ENCODE measurements at places on chromosomes 6 and 20. TPM values are rescaled to one million over a fixed set of nuclear protein-coding genes. Genes with fewer than 3 reads are reported as not detected.

The MED20 gene
- polyA plus RNA-seq: 29.6 TPM

DNA sequence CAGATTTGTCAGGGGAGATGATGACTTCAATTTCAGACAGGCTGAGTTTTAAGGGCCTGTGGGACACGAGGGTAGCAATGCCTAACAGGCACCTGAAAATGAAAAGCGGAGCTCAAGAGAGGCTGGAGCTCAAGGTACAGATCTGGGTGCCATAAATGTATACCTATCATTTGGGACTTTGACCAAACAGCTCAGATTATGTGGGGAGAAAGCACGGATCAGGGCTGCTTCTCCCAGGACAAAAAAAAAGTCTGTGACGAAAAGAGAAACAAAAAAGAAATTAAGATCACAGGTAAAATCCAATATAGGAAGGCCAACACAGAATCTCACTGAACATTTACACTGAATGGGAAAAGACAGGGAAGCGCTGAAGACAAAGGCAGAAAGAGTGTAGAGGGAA, 1.9 kb downstream of the PRELID3B start:
- H3K36me3 ChIP-seq: peaks cover 33% of the 10 kb centered on the region
- no peak for DNase-seq
- H3K27ac ChIP-seq: peak overlapping the region; percentile 11
- peak overlapping the region; percentile 89 for H3K4me3 ChIP-seq

GRCh38 chr6:29749308-29749662, 26.1 kb downstream of the HLA-F start:
- H3K27ac ChIP-seq: no peak overlapping the region
- no peaks in the 10 kb centered on the region for H3K36me3 ChIP-seq
- peaks cover 12% of the 10 kb centered on the region for H3K4me1 ChIP-seq
- DNase-seq: peak; percentile 10
- H3K27me3 ChIP-seq: peaks cover 49% of the 10 kb centered on the region

DNA sequence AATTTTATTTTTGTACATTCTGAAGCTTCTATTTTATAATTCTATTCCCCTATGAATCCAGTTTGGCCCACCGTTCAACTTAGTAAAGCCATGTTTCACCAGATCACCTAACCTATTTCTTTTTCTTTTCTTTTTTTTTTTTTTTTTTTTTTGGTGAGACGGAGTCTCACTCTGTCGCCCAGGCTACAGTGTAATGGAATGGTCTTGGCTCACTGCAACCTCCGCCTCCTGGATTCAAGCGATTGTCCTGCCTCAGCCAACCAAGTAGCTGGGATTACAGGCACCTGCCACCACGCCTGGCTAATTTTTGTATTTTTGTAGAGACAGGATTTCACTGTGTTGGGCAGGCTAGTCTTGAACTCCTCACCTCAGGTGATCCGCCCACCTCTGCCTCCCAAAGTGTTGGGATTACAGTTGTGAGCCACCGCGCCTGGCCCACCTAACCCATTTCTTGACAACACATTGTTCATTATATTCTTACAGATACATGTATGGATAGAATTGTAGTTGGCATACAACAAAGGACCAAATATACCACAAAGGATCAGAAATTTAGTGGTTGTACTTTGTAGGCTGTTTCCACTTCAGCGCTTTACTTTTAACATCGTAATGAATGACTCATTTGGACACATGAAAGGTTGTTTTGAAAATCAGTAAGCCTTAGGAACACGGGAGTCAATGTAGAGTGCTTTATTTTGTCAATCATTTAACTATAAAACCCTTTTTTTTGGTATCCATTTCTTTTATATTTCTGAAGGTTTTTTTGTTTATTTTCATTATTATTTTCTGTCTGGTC, 63.2 kb downstream of the GJA1 start:
- H3K4me3 ChIP-seq: no peak overlapping the region
- no peaks in the 10 kb centered on the region for H3K4me1 ChIP-seq
- H3K27ac ChIP-seq: no peak overlapping the region
- H3K36me3 ChIP-seq: no peaks in the 10 kb centered on the region

DNA sequence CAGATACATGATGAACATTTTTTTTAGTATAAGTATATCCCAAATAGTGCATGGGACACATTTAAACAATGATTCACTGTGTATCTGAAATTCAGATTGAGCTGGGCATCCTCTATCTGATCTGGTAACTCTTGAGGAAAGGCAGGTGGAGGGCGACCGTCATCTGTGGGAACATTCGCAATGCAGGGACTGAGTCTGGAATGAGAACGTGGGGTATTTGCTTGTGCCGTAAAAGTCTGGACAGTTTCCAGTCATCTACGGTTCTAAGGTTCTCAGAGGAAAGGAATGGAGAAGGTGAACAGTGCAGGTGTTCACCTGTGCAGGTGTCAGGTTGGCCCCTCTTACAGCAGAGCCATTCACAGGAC, 22.6 kb downstream of the CTCFL start:
- H3K27ac ChIP-seq: no peak overlapping the region
- no peaks in the 10 kb centered on the region for H3K27me3 ChIP-seq
- H3K36me3 ChIP-seq: no peaks in the 10 kb centered on the region

The C6orf141 gene
- not detected for polyA plus RNA-seq

GRCh38 chr6:32882879-32883250, 28.9 kb downstream of the PSMB9 start:
- H3K27ac ChIP-seq: no peak overlapping the region
- peaks cover 42% of the 10 kb centered on the region for H3K27me3 ChIP-seq
- H3K4me1 ChIP-seq: no peaks in the 10 kb centered on the region

GRCh38 chr6:46378882-46379416, 112.3 kb downstream of the RCAN2 start:
- no peak for DNase-seq
- H3K4me1 ChIP-seq: no peaks in the 10 kb centered on the region
- H3K4me3 ChIP-seq: no peak overlapping the region
- no peaks in the 10 kb centered on the region for H3K36me3 ChIP-seq
- H3K27ac ChIP-seq: no peak overlapping the region

GRCh38 chr20:53621482-53622246, 28.0 kb upstream of the ZNF217 start:
- no peaks in the 10 kb centered on the region for H3K27me3 ChIP-seq
- peak overlapping the region; percentile 90 for H3K27ac ChIP-seq
- peak; percentile 65 for DNase-seq
- H3K4me3 ChIP-seq: no peak overlapping the region
- no peaks in the 10 kb centered on the region for H3K36me3 ChIP-seq

GRCh38 chr6:131642987-131643611, 6.0 kb downstream of the ENPP3 start:
- no peak overlapping the region for H3K27ac ChIP-seq
- no peak overlapping the region for H3K4me3 ChIP-seq
- H3K27me3 ChIP-seq: no peaks in the 10 kb centered on the region
- H3K36me3 ChIP-seq: no peaks in the 10 kb centered on the region
- H3K4me1 ChIP-seq: no peaks in the 10 kb centered on the region

DNA sequence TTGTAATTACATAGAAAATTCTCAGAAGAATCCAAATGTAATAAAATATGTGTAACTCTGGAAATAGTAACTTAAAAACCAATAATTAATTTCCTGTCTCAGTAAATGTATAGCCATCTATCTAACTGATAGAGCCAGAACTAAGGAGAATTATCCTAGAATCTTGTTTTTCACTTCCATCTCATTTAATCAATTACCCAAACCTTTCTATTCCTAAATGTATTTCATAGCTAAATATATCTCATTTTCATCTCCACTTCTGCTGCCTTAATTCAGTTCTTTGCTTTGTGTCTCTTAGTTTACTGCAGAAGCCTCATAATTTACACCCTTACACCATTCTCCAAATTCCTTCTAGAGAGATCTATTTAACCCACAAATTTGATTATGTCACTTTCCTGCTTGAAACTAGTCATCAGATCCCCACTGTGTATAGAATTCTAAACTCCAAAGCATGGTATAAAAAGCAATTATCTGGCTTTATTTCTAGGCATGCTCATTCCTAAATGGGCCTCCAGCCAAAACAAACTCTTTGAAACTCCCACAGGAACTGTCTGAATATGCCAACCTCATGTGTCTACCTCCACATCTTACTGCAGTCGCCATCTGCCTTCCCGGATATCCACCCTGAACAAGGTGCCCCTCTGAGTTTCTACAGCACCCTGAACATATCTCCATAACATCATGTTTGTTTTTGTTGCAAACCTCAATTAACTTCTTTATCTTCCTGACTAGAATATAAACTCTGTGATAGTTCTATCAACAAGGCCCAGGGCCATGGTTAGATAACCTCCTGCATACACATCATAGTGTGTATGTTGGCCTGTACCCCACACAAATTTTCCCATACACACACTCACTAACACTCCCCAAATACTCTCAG, 70.5 kb upstream of the ADTRP start:
- H3K27ac ChIP-seq: peak overlapping the region; percentile 0
- H3K4me1 ChIP-seq: peaks cover 9% of the 10 kb centered on the region
- no peaks in the 10 kb centered on the region for H3K36me3 ChIP-seq
- H3K27me3 ChIP-seq: no peaks in the 10 kb centered on the region
- no peak for DNase-seq

DNA sequence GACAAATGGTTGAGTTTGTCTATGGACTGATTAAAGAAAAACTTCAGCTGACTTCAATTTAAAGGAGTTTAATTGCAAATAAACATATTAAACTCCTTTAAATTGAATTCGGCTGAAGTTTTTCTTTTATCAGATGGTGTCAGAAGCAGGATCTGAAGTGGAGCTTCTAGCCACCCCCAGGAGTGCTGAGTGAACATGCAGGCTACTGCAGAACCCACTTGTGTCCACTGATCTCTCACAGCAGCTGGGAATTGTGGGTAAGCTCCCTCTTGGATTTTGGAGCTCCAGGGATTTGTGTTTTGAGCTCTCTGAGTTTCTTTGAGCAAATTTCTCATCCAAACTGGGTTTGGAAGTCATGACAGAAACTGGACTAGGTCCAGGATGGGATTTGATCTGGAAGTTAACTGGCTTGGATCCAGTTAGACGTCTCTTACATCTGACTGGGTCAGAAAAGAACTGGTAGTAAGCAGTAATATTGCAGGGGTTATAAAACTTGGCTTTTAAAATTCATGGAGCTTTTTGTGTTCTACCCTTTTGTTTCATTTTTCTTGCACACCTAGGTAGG, 95.8 kb upstream of the UST start:
- no peak overlapping the region for H3K27ac ChIP-seq
- H3K36me3 ChIP-seq: no peaks in the 10 kb centered on the region
- DNase-seq: no peak
- no peak overlapping the region for H3K4me3 ChIP-seq

DNA sequence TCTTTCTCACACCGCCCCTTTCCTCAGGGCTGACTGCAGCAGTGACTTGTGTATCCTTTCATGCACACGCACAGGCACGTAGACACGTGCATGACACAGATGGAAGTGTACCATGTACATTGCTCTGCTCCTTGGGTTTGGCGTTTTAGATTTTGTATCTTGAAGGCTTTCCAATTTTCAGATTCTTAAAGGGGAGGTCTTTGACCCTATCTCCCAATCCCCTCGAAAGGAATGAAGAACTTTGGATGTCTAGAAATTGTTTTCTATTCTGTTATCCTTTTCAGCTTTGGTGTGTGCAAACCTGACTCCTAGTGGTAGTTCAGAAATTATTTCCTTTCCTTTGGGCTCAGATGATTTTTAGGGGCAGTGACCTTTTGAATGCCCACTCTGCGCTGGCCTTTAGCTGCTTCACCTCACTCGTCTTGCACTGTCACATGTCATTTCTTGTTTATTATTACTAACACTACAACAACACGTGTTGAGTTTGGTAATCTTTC, 63.0 kb downstream of the HIVEP1 start:
- peaks cover 8% of the 10 kb centered on the region for H3K36me3 ChIP-seq
- no peak overlapping the region for H3K4me3 ChIP-seq
- H3K27ac ChIP-seq: no peak overlapping the region
- no peaks in the 10 kb centered on the region for H3K27me3 ChIP-seq
- H3K4me1 ChIP-seq: peaks cover 7% of the 10 kb centered on the region

DNA sequence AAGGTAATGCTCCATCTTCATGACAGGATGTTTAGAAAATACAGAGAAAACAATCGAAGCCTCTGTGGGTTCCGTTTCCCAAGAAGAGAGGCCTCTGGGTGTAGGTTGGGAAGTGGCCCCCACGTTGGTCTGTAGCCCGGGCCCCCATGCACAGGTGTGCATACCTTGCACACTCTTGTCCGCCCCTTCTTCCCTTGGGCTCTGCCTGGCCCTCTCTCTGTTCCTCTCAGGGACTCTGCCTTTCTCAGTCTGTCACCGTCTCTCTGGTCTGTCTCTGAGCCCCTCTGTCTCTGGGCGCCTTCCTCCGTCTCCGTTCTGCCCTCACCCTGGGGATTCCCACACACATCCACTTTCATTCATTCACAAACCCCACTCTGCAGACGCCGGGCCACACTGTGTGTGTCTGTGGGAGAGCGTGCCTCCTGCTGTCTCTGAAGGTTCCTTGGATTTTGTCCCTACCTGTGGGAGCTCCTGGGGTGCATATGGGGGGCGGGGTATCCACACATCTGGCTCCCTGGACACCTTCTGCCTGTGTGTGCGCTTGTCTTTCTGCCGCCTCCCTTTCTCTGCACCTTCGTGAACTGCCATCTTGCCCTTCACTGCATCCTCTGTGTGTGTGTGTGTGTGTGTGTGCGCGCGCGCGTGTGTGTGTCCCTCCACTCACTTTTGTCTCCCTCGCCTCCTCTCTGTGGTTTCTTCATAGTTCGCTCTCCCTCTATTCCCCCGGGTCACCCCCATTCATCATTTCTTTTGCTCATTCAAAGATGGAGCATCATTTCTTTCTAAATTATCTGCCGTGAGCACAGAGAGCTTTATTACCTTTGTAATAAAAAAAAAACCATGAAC, 75.3 kb downstream of the SRC start:
- no peak overlapping the region for H3K27ac ChIP-seq
- H3K36me3 ChIP-seq: no peaks in the 10 kb centered on the region
- no peaks in the 10 kb centered on the region for H3K4me1 ChIP-seq
- H3K4me3 ChIP-seq: no peak overlapping the region

- no peak for DNase-seq
- peaks cover 4% of the 10 kb centered on the region for H3K27me3 ChIP-seq
- H3K4me1 ChIP-seq: no peaks in the 10 kb centered on the region
- no peaks in the 10 kb centered on the region for H3K36me3 ChIP-seq
Measured at GRCh38 chr6:4582506-4583417, 193.4 kb upstream of the CDYL start.

DNA sequence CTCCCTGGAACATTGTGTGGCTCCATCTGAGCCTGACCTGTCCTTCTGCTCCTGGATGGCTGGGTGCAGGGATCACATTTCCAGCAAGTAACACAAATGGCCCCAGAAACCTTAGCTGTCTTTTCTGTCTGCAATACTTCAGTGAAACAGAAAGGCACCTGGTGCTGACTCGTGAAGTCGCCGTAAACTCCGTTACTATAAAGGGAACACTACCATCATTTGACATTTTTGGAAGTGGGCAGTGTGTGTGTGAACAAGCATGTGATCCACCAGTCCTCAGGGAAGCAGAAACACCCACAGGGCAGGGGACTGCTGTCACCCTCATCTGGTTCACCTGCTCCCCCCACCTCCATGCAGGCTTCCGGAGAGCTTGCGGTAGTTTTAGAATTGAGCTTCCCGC, 23.9 kb downstream of the SERPINB6 start:
- H3K4me3 ChIP-seq: no peak overlapping the region
- DNase-seq: no peak
- peaks cover 3% of the 10 kb centered on the region for H3K36me3 ChIP-seq
- no peak overlapping the region for H3K27ac ChIP-seq

- no peaks in the 10 kb centered on the region for H3K27me3 ChIP-seq
- no peak overlapping the region for H3K4me3 ChIP-seq
- DNase-seq: no peak
- no peak overlapping the region for H3K27ac ChIP-seq
- peaks cover 5% of the 10 kb centered on the region for H3K4me1 ChIP-seq
Measured at GRCh38 chr6:70673054-70673453, 5.4 kb downstream of the SMAP1 start.

The CDC5L gene
- 6.0 TPM for polyA plus RNA-seq
